ENCODE measurements at places on chromosomes 5 and 9.

DNA sequence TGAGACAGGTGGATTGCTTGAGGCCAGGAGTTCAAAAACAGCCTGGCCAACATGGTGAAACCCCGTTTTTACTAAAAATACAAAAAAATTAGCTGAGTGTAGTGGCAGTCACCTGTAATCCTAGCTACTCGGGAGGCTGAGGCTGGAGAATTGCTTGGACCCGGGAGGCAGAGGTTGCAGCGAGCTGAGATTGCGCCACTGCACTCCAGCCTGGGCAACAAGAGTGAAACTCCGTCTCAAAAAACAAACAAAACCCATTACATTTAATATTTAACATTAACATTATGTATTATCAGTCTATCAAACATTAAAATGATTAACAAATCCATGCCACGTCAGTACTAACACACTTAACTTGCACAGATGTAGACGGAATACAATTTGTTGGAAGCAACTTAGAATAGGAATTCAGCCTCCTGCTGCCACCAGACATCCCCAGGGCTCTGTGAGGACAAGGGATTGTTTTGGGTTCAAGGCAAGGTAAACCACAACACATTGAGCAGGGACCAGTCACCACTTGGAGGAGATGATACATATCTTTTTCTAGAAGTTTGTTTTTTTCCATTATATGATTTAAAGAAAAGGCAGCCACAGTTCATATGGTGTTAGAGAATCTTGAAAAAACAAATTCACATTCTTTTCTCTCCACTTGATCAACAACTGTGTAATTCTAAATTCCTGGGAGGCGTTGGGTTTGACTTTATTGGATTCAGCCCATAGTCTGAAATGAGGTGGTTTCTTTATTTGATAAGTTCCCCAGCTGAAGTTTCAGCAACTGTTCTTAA is 104.1 kb upstream of the BASP1 start:
- no peak overlapping the region for H3K4me3 ChIP-seq
- H3K27ac ChIP-seq = no peak overlapping the region
- no peaks in the 10 kb centered on the region for H3K4me1 ChIP-seq
- H3K27me3 ChIP-seq = no peaks in the 10 kb centered on the region
- DNase-seq = no peak
- no peaks in the 10 kb centered on the region for H3K36me3 ChIP-seq

- H3K4me1 ChIP-seq = no peaks in the 10 kb centered on the region
- H3K4me3 ChIP-seq = no peak overlapping the region
- no peaks in the 10 kb centered on the region for H3K36me3 ChIP-seq
- H3K27me3 ChIP-seq = no peaks in the 10 kb centered on the region
- no peak overlapping the region for H3K27ac ChIP-seq
Measured at GRCh38 chr9:3698076-3698475, 172.3 kb upstream of the RFX3 start.

- no peak for DNase-seq
- H3K36me3 ChIP-seq = no peaks in the 10 kb centered on the region
- no peaks in the 10 kb centered on the region for H3K27me3 ChIP-seq
- no peaks in the 10 kb centered on the region for H3K4me1 ChIP-seq
- H3K27ac ChIP-seq = peak overlapping the region; percentile 31
Measured at GRCh38 chr9:121289772-121290370, 21.9 kb downstream of the GSN start.

DNA sequence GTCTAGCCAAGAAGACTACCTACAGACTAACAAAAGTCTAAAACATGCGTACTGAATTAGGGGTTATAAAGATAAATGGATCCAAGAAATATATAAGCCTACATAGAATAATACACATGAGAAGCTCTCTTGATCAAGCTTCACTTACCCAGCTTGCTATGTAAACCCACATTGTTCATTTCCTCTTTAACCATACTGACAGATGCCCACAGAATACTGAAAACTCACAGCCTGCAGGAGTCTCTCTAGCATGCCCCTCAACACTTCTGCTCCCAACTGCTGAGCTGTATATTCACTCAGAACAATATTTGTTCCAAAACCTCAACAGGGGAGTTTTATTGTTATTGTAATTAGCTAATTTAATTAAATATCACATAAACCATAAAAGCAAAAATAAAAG is 52.4 kb downstream of the RFX3 start:
- H3K36me3 ChIP-seq = no peaks in the 10 kb centered on the region
- H3K27me3 ChIP-seq = no peaks in the 10 kb centered on the region
- no peak for DNase-seq
- peaks cover 23% of the 10 kb centered on the region for H3K4me1 ChIP-seq
- H3K27ac ChIP-seq = no peak overlapping the region
- no peak overlapping the region for H3K4me3 ChIP-seq

- no peaks in the 10 kb centered on the region for H3K36me3 ChIP-seq
- H3K27ac ChIP-seq = no peak overlapping the region
- no peak overlapping the region for H3K4me3 ChIP-seq
Measured at GRCh38 chr5:171494452-171495121, 75.1 kb downstream of the FGF18 start.

DNA sequence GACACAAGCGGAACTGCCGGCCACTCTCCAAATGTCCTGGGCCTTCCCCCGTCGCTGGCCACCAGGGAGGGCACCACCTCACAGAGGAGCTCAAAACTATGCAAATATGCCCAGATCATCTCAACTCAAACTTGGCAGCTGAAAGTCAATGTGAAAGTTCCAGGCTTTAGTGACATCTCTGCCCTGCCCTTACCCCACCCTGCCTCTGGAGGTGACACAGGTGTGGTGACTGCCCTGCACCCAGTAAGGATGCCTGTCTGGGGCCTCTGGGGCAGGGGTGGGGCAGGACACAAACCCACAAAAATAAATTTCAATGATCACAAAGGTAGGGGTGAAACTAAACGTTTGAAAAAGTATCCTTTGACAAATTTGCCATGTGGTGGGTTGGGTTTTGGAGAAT is 213.4 kb downstream of the HSPA4 start:
- H3K27me3 ChIP-seq = no peaks in the 10 kb centered on the region
- H3K27ac ChIP-seq = no peak overlapping the region
- H3K4me1 ChIP-seq = no peaks in the 10 kb centered on the region
- H3K4me3 ChIP-seq = no peak overlapping the region
- H3K36me3 ChIP-seq = no peaks in the 10 kb centered on the region

GRCh38 chr9:15837079-15837679 is 284.3 kb downstream of the CCDC171 start:
- no peaks in the 10 kb centered on the region for H3K36me3 ChIP-seq
- no peaks in the 10 kb centered on the region for H3K4me1 ChIP-seq
- no peak overlapping the region for H3K4me3 ChIP-seq
- no peak overlapping the region for H3K27ac ChIP-seq
- DNase-seq = no peak

- DNase-seq = no peak
- H3K36me3 ChIP-seq = no peaks in the 10 kb centered on the region
- H3K4me3 ChIP-seq = no peak overlapping the region
- H3K27me3 ChIP-seq = no peaks in the 10 kb centered on the region
- no peaks in the 10 kb centered on the region for H3K4me1 ChIP-seq
Measured at GRCh38 chr5:134024811-134025210, 20.0 kb upstream of the VDAC1 start.

DNA sequence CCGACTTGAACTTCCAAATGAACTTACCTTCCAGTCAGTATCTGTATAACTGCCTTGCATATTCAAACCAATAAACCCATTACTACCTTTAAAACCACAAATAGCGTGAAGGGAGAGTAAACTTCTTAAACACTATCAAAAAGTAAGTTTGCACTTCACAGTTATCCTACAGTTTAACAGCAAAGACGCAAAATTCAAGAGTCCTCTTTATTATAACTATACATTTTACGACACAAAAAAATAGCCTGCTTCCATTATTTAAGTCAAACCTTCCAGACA is 1.8 kb downstream of the PTBP3 start:
- peak overlapping the region; percentile 40 for H3K4me3 ChIP-seq
- H3K4me1 ChIP-seq = peaks cover 43% of the 10 kb centered on the region
- no peaks in the 10 kb centered on the region for H3K27me3 ChIP-seq
- H3K27ac ChIP-seq = peak overlapping the region; percentile 88

- H3K36me3 ChIP-seq = no peaks in the 10 kb centered on the region
- no peaks in the 10 kb centered on the region for H3K4me1 ChIP-seq
Measured at GRCh38 chr5:148768806-148769415, 57.5 kb upstream of the ADRB2 start.

DNA sequence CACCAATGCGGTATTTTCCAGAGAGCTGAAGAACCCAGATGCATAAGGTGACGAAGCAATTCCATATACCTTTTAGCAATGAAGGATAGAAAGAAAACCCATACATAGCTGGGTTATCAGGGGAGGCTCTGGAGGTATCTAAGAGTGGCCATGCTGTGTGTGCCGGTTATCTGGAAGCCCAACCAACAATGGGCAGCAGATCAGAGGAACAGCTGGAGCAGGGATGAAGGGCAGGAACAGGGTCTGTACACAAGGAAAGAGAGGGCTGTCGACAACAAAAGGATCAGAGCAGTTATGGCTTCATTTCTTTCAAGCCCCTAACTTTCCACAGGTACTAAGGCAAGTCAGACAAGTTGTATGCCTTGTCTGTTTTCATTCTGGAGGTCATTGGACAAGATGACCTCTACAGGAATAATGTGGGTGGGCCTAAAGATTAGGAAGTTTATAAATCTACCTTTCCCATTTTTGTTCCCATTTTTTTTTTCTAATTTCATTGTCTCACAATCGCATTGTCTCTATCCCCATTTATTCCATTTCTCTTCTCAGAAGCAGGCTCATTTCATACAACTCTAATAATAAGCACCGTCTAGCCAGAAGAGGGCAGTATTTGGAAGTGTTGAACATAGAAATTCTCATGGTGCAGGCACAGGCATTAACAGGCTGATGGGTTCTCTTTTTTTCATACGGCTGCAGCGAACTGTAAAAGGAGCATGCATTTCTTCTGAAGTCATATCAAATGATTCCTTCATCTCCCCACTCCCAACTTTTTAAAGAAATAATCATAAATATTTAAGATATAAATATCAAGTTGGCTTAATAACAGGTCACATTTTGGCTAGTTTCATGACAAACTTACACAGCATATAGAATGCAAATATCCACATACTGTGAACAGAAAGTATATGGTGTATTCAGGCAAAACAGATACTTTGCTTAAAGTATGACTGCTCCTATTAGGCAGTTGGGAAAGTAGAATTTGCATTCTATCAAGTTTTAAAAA is 63.5 kb downstream of the ZNF474 start:
- no peak for DNase-seq
- H3K27ac ChIP-seq = no peak overlapping the region
- H3K27me3 ChIP-seq = no peaks in the 10 kb centered on the region
- no peaks in the 10 kb centered on the region for H3K4me1 ChIP-seq
- no peaks in the 10 kb centered on the region for H3K36me3 ChIP-seq

DNA sequence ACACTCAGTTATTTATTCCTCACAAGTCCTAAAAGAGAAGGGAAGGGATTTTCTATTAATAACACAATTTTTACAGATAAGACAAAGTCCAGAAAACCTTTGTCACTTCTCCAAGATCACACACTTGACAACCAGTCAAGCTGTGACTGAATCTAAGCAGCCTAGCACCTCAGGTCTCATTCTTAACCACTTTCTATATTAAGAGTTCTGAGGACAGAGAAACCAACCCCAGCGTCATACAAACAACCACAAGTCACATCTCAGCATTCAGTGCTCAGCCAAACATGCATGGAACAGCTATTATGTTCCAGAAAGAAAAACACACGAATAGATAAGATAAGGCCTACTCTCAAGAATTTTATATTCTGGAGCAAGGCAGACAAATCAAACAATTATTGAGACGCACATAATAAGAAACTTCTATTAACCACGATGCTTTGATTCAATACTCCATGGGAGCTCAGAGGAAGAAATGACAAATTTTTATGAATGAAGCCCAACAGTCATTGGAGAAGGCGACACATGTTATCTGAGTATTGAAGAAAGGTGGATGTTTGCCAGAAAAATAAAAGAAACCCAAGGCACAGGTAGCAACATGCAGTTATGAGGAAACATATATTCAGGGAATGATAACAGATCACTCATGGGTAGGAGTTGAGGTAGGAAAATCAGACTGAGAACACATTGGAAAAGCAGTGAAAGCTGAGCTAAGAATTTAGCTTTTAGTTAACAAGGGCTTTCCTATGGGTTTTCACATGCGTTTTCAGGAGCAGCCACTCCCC is 113.1 kb downstream of the HTR4 start:
- H3K4me3 ChIP-seq = no peak overlapping the region
- H3K4me1 ChIP-seq = no peaks in the 10 kb centered on the region
- H3K36me3 ChIP-seq = no peaks in the 10 kb centered on the region
- H3K27ac ChIP-seq = no peak overlapping the region

DNA sequence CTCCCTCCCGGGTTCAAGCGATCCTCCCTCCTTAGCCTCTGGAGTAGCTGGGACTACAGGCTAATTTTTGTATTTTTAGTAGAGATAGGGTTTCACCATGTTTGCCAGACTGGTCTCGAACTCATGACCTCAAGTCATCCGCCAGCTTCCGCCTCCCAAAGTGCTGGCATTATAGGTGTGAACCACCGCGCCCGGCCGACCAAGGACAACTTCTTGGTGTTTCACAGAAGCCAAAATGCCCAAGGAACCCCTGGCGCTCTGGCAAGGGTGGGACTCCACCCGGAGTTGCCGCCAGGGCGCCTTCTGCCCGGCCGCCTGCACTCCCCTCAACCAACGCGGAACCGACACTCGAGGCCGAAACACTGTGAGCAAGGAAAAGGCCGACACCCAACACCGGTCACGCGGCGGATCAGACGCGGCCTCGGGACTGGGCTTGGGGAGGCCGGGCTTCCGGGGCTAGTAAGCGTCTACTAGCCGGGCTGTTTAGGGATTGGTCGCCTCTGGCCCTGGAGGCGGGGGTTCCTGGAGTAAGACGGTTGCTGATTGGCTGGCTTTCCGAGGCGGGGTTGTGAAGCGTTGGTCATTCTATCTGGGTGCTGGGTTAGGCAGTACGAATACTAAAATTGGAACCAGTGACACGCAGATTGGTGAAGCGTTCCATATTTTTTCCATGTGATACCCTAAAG is 7.7 kb upstream of the CFAP157 start:
- peak; percentile 76 for DNase-seq

DNA sequence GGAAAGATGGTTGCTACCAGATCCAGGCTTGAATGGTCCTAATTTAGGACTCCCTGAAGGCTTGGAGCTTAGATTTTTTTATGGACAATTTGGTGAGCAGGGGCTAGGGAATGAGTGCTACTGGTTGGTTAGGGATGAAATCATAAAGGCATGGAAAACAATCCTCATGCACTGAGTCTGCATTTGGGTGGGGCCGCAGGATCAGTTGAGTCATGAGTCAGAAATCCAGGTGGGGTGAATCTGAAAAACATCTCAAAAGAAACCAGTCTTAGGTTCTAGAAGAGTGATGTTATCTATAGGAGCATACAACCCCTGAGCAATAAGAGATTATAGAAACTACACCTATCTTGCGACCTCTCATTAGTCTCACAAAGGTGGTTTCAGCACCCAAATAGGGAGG is 300.0 kb downstream of the KIF4B start:
- no peak overlapping the region for H3K27ac ChIP-seq
- no peaks in the 10 kb centered on the region for H3K36me3 ChIP-seq
- no peak overlapping the region for H3K4me3 ChIP-seq
- H3K4me1 ChIP-seq = no peaks in the 10 kb centered on the region
- DNase-seq = no peak

GRCh38 chr9:33165263-33166151 is 1.6 kb downstream of the B4GALT1 start:
- H3K4me3 ChIP-seq = peak overlapping the region; percentile 62
- peaks cover 60% of the 10 kb centered on the region for H3K4me1 ChIP-seq
- H3K27ac ChIP-seq = peak overlapping the region; percentile 91
- H3K27me3 ChIP-seq = no peaks in the 10 kb centered on the region
- peak; percentile 47 for DNase-seq

- H3K36me3 ChIP-seq = no peaks in the 10 kb centered on the region
- peaks cover 35% of the 10 kb centered on the region for H3K4me1 ChIP-seq
- no peak for DNase-seq
- H3K27me3 ChIP-seq = no peaks in the 10 kb centered on the region
Measured at GRCh38 chr5:65978251-65978650, 51.9 kb downstream of the ERBIN start.

All from CD8-positive, alpha-beta memory T cell (primary cell).